ENCODE measurements at places on chromosomes 12 and 14.

DNA sequence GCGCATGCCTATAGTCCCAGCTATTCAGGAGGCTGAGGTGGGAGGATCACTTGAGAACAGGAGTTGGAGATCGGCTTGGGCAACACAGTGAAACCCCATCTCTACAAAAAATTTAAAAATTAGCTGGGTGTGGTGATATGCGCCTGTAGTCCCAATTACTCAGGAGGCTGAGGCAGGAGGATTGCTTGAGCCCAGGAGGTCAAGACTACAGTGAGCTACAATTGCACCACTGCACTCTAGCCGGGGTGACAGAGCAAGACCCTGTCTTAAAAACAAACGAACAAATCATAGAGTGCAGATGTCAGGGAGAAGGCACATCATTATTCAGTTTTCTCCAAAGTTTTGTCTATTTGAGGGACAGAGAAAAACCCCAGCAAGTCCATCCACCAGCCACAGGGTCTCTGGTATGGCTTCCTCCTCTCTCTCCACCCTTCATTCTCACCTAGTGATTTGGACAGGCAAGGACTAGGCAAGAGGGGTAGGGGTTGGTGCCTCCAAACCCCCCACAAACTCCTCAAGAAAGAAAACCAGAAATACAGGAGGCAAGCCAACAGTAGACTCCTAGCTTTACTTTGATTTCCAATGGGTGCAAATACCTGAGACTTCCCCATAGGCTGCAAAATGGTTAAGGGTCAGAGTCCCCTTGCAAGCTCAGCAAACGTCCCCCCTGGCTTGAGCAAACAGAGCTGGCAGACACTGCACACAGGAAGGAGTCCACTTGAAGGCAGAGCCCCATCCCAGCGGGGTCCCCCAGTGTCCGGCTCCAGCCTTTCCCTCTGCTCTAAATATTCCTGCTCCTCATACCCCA is 26.5 kb upstream of the RPLP0 start:
- no peak for DNase-seq

DNA sequence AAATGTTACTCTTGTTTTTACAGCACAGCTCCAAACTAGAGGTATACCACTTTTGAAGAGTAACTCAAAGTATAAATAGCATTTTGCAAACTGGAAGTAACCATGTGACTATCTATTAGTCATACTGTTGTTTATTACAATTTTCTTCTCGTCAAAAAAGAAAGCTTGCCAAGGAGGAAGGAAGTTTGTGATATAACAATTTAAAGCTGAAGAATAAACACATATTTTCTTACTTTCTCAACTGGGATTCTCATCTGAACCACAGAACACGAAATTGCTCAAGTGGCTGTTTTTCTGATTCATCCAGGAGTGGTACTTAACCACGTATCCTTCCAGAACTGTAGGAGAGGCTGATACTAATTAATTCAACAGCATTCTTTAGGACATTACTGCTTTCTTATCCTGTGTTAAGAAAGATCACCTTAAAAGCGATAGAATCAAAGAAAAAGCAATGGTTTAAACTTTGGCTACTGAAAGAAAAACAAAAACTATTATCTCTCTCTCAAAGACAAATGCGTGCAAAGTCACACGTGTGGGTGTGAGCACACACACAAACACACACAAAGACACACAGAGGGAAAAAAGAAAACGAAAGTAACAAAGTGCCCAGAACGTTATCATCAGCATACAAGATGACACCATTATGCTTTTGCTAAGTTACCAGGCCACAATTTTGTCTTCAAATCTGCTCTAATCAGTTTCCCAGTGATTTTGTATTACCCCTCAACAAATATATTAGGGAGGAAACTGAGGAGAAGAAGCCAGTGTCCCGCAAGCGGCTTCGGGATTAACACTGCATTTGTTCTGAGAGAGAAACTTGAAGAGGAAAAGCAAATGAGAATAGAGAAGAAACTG is at the start of gene CLEC2B:
Gene CLEC2B (minus strand): TSS at position 48 of the 855 bp plus-strand sequence.
- DNase-seq, result peak; percentile 31

GRCh38 chr12:59500915-59501314 is 94.9 kb upstream of the SLC16A7 start:
- no peak for DNase-seq

DNA sequence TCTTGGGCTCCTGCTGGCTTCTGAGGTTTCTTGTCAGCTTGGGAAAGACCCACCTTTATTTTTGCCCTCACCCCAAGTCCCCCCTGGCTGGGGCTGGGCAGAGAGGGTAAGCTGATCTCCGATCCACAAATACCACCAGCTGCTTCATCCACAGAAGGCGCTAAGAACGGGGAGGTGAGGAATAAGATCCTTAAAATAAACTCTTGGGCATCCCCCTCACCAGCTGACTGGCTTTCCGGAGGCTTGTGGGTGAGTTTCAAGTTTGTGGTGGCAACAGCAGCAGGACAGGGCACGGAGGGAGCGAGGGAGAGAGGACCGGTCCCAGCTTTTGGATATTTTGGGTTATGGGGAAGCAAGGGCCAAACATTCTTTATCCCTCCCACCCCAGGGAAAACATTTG is 20.8 kb upstream of the HSPB8 start:
- DNase-seq, result no peak

DNA sequence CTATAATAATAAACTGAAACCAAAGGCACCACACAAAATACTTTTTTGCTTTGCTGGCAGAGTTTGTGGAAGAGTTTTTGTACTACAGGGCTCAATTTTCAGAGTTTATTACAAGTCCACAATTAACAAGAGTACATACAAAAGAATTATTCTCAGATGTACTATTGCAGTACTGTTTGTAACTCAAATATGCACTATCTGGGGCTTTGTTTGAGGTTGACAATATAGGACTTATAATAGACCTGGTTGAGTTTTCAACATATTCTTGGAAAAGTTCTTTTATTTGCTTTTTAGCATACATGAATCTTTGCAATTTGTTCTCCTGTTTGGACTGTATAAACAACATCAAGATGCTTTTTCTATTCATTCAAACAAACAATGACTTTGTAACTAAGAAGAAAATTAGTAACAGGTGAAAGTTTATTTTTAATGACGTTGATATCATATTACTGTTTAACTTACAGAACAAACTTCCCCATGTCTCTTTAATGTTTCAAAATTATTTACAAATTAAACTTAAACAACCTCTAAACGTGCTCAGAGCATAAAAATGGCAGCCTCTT is 407.4 kb upstream of the PRICKLE1 start:
- no peak for DNase-seq

Data from CD4-positive, alpha-beta T cell treated with Interferon alpha-2 for 1 hour (primary cell).